ENCODE measurements at places on chromosomes 4 and X. TPM values are rescaled to one million over a fixed set of nuclear protein-coding genes. Genes with fewer than 3 reads are reported as not detected.
A peak's percentile ranks its signal among the peaks of the same experiment; 100 is the strongest.

PRRG1 gene
- total RNA-seq: 4.7 TPM

UNC5C gene
- total RNA-seq: 6.9 TPM

P2RY4 gene
- total RNA-seq: 0.37 TPM

ODAPH gene
- not detected for total RNA-seq

GRCh38 chr4:35771571-35771970 lies 472.7 kb downstream of the ARAP2 start:
- H3K27me3 ChIP-seq: no peaks in the 10 kb centered on the region
- H3K27ac ChIP-seq: no peak overlapping the region
- DNase-seq: no peak
- no peaks in the 10 kb centered on the region for H3K4me1 ChIP-seq
- no peaks in the 10 kb centered on the region for H3K36me3 ChIP-seq

- H3K4me1 ChIP-seq: peaks cover 5% of the 10 kb centered on the region
- H3K36me3 ChIP-seq: no peaks in the 10 kb centered on the region
- peaks cover 11% of the 10 kb centered on the region for H3K27me3 ChIP-seq
- H3K4me3 ChIP-seq: no peak overlapping the region
Observed at GRCh38 chr4:182139491-182139890, 103.7 kb upstream of the TENM3 start.

- no peaks in the 10 kb centered on the region for H3K27me3 ChIP-seq
- DNase-seq: peak; percentile 93
- no peaks in the 10 kb centered on the region for H3K36me3 ChIP-seq
- no peaks in the 10 kb centered on the region for H3K4me1 ChIP-seq
Observed at GRCh38 chrX:41333003-41333743, 789 bp upstream of the DDX3X start.

GRCh38 chr4:147836807-147837206 lies 104.9 kb downstream of the ARHGAP10 start:
- H3K4me1 ChIP-seq: peaks cover 4% of the 10 kb centered on the region
- no peak overlapping the region for H3K27ac ChIP-seq
- H3K36me3 ChIP-seq: no peaks in the 10 kb centered on the region
- no peak for DNase-seq
- no peaks in the 10 kb centered on the region for H3K27me3 ChIP-seq

DNA sequence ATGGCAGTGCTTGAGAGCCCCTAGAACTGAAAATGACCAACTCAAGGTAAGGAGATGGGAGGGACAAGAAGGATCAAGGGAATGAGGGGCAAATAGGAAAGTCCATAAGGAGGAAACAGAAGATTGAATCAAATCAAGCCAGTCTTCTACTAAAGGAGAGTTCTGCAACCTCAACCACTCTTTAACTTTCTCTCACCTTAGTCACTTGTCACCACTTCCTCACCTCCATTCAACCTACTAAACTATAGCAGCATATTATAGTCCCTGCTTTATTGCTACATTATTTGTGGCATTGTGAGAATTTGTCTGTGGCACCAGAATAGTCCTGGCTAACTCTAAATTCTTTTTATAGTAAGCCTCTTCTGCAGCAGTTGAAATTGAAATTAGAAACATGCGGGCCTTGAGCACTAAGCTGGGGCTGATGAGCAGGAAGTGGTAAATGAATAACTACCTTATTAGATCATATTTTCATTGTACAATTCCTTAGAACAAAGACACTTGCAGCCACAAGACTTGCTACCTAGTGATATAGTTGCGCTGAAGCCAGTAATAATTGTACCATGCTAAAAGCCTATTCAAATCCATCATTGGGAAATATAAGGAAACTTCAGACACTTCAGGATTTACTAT lies 336.9 kb downstream of the ZNF674 start:
- H3K27ac ChIP-seq: no peak overlapping the region
- no peaks in the 10 kb centered on the region for H3K36me3 ChIP-seq
- no peak for DNase-seq
- no peaks in the 10 kb centered on the region for H3K27me3 ChIP-seq

GRCh38 chr4:175325230-175325629 lies 407.1 kb downstream of the ADAM29 start:
- H3K36me3 ChIP-seq: no peaks in the 10 kb centered on the region
- H3K4me1 ChIP-seq: no peaks in the 10 kb centered on the region
- H3K27ac ChIP-seq: no peak overlapping the region
- H3K27me3 ChIP-seq: no peaks in the 10 kb centered on the region
- no peak overlapping the region for H3K4me3 ChIP-seq

- H3K36me3 ChIP-seq: no peaks in the 10 kb centered on the region
- no peak overlapping the region for H3K4me3 ChIP-seq
- DNase-seq: no peak
- H3K27ac ChIP-seq: no peak overlapping the region
Observed at GRCh38 chr4:117771647-117772337, 262.5 kb upstream of the NDST3 start.

GRCh38 chrX:102624105-102624504 lies 24.8 kb downstream of the ARMCX5 start:
- H3K27ac ChIP-seq: no peak overlapping the region
- DNase-seq: no peak
- H3K27me3 ChIP-seq: no peaks in the 10 kb centered on the region
- H3K4me1 ChIP-seq: no peaks in the 10 kb centered on the region

DNA sequence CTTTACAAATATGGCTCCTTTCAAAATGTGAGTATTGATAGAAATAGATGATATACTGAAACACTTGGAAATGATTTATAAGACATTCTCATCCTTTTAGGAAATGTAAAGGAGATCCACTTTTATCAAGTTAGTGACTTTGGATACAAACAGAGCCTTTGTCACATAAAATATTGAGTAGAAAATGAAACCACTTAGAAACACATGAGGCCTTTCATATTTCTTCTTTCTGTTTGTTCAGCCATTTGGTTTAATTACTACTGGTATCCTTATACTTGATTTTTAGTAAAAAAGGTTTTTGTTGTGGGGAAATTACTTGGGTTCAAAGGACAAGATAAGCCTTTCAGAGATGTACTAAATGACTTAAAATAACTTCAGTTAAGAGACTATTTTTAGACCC lies 4.1 kb downstream of the STOX2 start:
- no peaks in the 10 kb centered on the region for H3K27me3 ChIP-seq
- no peaks in the 10 kb centered on the region for H3K36me3 ChIP-seq
- no peaks in the 10 kb centered on the region for H3K4me1 ChIP-seq
- DNase-seq: no peak
- H3K27ac ChIP-seq: no peak overlapping the region
- H3K4me3 ChIP-seq: no peak overlapping the region

GRCh38 chr4:31204874-31205273 lies 484.7 kb downstream of the PCDH7 start:
- H3K36me3 ChIP-seq: no peaks in the 10 kb centered on the region
- H3K4me1 ChIP-seq: no peaks in the 10 kb centered on the region

DNA sequence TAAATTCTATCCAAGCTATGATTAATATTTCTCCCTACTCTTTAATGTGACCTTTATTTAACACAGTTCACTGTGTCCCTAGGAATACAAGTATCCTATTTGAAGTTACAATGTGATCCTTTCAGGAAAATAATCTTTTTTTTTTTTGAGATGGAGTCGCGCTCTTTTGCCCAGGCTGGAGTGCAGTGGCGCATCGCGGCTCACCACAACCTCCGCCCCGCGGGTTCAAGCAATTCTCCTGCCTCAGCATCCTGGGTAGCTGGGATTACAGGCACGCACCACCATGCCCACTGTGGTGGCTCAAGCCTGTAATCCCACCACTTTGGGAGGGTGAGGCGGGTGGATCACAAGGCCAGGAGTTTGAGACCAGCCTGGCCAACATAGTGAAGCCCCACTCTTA lies 21.9 kb downstream of the TBCK start:
- no peak for DNase-seq
- H3K36me3 ChIP-seq: peaks cover 20% of the 10 kb centered on the region
- H3K4me1 ChIP-seq: no peaks in the 10 kb centered on the region
- H3K27ac ChIP-seq: no peak overlapping the region
- no peak overlapping the region for H3K4me3 ChIP-seq

GRCh38 chr4:100900134-100900533 lies 382.3 kb upstream of the EMCN start:
- H3K27me3 ChIP-seq: no peaks in the 10 kb centered on the region
- no peak for DNase-seq
- no peak overlapping the region for H3K4me3 ChIP-seq
- H3K27ac ChIP-seq: no peak overlapping the region
- H3K4me1 ChIP-seq: no peaks in the 10 kb centered on the region
